Stimulated activated CD8-positive, alpha-beta memory T cell treated with anti-CD3 and anti-CD28 coated beads, Interleukin-7, amount 100 ng/mL, for 4 hours (primary cell): ENCODE measurements at places on chromosomes 6 and 20.
A peak's percentile ranks its signal among the peaks of the same experiment; 100 is the strongest.

GRCh38 chr6:135195522-135195921, 14.4 kb downstream of the MYB start:
- DNase-seq = no peak

DNA sequence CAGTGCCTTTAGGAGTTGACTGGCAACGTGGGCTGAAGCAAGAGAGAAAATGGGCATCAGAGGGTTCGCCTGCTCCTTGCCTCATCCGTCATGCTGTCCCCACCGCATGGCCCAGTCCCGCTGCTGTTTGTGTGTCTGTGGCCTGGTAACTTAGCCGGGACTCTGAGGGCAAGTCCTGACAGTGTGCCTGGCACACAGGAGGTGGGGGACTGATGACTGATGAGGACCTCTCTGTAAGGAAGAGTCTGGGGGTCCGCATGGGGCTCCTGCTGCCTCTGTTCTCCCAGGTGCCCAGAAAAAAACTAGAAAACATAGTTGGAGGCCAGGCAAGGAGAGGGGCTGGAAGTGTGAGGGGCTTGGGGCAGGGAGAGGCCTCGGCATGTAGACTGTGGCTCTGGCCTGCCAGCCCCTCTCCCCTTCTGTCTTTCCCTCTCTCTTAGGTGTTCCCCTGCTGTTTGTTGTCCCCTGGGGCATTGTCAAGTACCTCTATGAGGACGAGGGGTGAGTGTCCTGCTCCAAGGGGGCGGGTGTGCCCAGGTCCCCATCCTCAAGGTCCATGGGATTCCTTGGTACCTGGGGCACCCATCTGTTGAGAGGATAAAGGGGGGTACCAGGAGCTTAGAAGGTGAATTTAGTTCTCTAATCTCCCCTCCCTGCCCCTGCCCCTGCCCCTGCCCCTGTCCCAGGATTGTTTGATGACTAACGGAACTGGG, 29.5 kb downstream of the GLP1R start:
- no peak for DNase-seq

GRCh38 chr6:44969446-44970185, 358.5 kb upstream of the RUNX2 start:
- no peak for DNase-seq

- no peak for DNase-seq
These were observed 529.6 kb downstream of the ADGRB3 start for GRCh38 chr6:69164564-69165229.

DNA sequence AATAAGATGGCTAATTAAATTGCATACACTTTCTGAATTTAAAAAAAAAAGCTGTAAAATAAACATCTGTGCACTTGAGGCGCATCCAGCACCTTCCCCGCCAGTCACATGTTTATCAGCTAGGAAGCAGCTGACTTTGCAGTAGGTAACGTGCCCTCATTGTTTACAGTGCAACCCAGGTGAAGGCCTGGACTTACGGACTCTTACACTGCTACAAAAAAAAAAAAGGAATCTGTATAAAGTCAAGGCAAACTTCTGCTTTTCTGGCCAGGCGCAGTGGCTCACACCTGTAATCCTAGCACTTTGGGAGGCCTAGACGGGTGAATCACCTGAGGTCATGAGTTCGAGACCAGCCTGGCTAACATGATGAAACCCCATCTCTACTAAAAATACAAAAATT, 327.8 kb downstream of the CDH4 start:
- no peak for DNase-seq

- DNase-seq = no peak
These were observed 329.1 kb upstream of the TSHZ2 start for GRCh38 chr20:52643034-52643433.

DNA sequence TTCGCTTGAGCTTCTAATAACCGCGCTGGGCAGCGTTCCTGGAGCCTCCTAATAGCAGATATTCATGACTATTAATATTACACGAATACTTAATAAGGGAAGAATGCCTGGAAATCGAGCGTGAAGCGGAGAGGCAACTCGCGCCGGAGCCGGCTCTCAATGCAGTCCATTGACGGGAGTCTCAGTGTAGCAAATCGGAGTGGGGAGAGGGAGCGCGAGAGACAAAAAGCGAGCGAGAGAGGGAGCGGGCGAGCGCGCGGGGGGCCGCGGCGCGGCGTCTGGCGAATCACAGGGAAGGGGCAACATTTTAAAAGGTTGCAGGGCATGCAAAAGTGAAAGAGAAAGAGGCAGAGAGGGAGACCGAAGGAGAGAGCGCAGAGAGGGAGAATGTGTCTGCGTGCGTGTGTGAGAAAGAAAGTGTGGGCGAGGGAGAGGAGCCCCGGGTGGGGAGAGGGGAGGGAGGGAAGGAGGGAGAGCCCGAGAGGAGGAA, 2.9 kb downstream of the TFAP2A start:
- peak; percentile 24 for DNase-seq

DNA sequence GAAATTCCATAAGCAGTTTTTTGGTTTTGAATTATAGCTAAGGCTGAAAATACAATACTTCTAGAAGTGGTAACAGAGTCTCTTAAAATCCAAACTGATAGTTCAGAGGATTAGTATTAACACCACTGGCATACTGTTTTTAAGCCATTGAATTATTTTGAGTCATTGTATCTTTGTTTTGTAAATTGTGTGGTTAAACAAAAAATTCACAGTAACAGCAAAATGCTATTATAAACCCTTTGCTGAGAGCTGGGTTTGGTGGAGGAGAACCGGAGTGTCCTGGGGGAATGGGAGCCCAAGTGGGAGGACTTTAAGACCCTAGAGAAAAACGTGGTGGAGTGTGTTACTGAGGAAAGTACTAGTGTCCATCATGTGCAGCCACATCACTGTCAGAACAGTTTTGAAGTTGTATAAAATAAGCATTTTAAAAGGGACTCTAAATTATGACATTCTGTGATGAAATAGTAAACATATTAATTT, 125.1 kb downstream of the LRRC1 start:
- no peak for DNase-seq

DNA sequence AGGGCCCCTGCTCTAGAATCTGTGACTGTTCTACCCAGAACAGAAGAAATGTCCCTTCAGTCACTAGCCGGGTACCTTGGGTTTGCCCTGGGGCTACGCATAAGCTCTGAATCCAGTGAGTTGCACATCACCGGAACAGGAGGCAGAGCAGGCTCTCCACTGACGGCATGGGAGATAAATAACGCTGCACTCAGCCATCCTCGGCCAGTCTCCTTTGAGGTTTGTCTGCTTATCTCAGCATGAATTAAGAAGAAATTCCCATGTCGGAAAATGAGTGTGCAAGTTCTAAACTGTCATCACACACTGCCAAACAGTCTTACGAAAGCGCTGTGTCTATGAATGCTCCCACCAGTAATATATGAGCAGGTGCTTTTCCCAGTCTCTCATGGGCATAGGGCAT, 90.8 kb downstream of the FAM50B start:
- DNase-seq = no peak

GRCh38 chr6:72559067-72559466, 62.8 kb upstream of the KCNQ5 start:
- DNase-seq = no peak

DNA sequence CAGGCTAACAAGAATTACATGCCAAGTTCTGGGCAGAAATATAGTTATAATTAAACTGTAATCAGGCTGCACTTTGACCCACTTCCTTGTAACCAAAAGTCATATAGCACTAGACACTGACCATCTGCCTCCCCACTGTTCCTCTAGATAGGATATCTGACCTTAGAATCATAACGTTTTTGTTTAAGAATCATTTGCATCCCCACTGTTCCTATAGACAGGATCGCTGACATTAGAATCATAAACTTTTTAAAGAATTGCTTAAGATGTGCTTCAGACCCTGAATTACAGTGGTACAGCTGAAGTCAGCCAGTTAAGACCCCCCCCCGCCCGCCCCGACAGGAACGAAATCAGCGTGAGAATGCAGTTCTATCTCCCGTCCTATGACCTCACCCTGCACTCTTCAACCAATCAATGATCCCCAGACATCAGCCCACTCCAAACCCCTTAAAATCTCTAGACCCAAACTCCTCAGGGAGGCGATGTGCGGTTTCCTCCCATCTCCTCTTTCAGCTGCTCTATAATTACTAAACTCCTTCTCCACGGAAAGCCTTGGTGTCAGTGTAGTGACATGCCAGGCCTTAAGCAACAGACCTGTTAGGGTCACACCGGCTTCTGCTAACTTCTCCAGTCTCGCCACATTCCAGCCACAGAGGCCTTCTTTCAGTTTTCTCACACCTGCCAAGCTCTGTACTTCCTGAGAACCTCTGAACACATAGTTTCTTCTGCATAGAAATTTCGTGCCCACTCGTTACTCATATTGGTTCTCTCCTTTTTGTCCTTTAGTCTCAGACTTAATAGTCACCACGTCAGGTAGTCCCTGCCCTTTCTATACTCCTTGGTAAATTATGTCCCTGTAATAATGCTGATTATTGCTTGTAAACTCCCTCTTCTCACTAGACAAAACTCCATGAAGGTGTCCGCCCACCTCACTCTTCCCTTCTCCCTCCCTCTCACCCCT, 93.5 kb downstream of the DTNBP1 start:
- DNase-seq = no peak

GRCh38 chr6:150079604-150080003, 10.7 kb upstream of the ULBP3 start:
- no peak for DNase-seq

DNA sequence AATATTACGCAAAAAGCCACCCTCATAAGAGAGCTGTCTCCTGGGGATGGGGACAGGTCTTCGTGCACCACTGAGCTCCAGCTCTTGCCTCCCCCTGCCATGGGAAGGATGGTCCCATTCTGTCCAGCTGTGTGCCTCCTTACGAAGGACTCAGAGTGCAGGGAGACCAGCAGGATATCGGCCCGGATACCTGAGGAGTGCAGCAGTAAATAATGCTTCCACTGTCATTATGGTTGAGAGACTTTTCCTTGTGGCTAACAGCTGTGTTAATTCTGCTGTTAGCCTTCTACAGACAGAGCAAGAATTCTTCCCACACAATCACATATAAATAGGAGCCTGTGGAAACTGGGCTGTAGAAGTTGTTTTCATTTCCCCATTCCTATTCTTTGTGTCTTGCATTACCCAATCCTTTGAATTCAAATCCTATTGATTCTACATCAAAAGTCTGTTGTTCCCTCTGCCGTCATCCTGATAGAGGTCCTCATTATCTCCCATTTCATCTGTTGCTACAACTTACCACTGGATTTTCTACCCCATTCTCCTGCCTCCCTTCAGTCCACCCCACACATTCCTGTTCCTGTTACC, 364.6 kb upstream of the SOX4 start:
- no peak for DNase-seq

DNA sequence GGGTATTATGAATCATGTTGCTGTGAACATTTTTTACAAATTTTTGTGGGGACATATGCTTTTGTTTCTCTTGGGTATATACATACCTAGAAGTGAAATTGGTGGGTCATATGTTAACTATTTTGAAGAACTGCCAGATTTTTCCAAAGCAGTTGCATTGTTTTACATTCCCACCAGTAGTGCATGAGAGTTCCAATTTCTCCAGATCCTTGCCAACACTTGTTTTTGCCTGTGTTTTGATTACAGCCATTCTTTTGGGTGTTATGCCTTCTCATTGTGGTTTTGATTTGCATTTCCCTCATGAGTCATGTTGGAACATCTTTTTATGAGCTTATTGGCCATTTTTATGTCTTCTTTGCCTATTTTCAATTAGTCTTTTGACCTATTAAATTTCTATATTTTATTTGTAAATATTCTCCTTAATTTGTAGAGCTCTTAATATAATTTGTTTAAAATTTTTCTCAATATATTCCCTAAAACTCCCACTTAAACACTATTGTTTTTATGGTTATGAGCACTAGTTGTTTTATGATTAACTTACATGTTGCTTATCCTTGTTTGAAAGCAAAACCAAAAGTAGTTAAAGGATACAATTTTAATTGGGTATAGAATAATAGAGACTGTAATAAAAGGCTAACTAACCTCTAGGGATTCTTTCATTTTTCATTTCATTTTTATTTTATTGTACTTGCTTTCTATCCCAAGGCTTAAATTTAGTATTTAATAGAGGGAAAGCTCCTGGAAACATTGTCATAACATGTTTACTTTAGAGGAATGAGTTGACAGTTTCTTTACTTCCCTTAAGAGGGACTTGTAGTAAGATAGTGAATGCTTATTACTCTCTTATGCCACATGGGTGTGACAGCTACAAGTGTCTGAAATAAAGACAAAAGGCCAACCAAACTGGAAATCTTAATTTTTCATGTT, 5.5 kb downstream of the UBR2 start:
- no peak for DNase-seq

GRCh38 chr6:8420031-8420588, 15.2 kb downstream of the SLC35B3 start:
- DNase-seq = no peak

GRCh38 chr6:33820784-33821520, 17.1 kb upstream of the MLN start:
- DNase-seq = no peak

DNA sequence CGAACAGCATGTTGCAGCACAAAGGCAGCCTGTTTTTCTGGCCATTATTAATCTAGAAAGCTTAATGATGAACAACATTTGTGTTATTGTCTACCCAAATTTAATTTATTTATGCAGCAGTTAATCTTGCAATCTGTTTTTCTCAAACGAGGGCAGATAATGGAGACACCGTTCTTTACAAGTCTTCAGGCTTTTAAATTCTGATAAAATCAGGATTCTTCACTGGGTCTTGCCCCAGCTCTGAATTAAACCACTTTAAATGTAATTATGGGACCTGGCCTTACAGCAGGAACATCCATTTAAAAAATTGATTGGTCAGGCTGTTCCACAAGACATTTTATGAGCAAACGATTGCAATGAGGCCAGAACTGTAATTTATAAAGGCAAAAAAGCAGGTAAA, 26.5 kb upstream of the INSM1 start:
- no peak for DNase-seq

GRCh38 chr6:31476515-31477139, 21.3 kb upstream of the MICB start:
- no peak for DNase-seq

GRCh38 chr6:149851461-149852110, 12.6 kb downstream of the LRP11 start:
- no peak for DNase-seq

DNA sequence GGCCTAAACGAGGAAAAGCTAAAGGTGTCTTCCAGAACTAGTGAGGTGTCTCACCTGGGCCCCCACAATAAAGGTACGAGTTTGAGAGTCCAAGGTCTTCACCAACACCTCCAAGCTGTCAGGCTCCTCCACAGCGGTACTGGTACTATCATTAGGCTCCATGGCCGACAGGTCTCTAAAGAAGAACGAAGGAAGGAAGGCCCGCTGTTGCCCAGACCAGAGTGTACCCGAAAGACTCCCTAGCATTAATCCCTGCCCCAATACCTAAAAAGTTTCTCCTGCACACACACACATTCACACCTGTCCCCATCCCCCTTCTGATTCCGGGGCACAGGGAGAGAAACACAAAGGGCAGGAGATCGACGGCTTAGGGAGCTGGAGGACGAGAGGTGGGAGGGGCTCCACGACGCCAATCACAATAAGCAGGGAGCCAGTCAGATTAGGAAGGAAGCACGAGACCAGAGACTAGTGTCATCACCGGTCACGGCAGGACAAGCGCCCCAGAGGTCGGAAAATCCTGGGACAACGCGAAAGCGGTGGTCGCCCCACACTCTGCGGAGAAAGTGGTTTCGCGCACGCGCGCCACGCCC, 764 bp downstream of the BAG6 start:
- no peak for DNase-seq

- DNase-seq = no peak
These were observed 56.6 kb downstream of the PHF20 start for GRCh38 chr20:35828434-35828833.

GRCh38 chr6:119960456-119960855, 610.9 kb upstream of the MAN1A1 start:
- DNase-seq = no peak
